ENCODE measurements at places on chromosomes 13 and 19.

- no peak for DNase-seq
Measured at GRCh38 chr13:41639237-41639904, 182.0 kb downstream of the RGCC start.

DNA sequence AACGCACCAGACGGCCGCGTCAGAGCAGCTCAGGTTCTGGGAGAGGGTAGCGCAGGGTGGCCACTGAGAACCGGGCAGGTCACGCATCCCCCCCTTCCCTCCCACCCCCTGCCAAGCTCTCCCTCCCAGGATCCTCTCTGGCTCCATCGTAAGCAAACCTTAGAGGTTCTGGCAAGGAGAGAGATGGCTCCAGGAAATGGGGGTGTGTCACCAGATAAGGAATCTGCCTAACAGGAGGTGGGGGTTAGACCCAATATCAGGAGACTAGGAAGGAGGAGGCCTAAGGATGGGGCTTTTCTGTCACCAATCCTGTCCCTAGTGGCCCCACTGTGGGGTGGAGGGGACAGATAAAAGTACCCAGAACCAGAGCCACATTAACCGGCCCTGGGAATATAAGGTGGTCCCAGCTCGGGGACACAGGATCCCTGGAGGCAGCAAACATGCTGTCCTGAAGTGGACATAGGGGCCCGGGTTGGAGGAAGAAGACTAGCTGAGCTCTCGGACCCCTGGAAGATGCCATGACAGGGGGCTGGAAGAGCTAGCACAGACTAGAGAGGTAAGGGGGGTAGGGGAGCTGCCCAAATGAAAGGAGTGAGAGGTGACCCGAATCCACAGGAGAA lies 1.9 kb downstream of the PPP1R12C start:
- no peak for DNase-seq

GRCh38 chr13:46345398-46345797 lies 41.7 kb downstream of the RUBCNL start:
- no peak for DNase-seq

- no peak for DNase-seq
Measured at GRCh38 chr19:31974941-31975340, 370.5 kb upstream of the ZNF507 start.

DNA sequence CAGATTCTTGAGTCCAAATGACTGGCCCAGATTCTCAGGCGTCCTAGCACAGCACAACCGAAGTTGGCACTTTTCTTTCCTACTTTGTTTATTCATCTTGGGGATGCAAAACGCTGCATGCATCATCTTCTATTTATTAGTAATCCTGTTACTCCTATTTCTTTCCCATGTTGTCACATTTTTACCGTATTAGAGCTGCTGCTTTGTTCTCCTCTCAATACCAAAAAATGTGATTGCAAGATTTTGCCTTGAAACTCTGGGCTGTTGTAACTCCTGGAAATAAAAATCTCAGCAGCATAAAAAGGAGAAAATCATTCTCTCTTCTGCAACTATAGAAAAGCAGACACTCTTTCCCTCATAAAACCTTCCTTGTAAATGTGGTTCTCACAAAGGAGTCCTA lies 12.9 kb upstream of the IGSF23 start:
- no peak for DNase-seq

DNA sequence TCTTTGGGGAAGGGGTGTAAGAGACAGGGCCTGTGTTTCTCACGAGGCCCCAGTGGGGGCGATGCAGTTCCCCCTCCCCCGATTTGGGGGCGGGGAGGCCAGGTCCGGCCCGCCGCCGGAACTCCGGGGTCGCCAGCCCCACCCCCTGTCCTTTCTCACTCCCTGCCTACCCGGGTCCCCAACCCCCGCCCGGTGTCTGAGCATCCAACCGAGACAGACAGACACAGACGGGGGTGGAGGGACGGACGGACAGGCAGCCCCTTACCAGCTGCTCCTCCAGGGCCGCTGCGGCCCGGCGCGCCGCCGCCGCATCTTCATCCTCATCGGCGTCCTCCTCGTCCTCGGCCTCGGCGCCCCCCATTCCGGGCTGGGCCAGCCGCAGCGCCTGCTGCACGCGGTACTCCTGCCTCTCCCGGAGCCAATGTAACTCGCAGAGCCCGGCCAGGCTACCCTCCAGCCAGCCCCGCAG lies 397 bp downstream of the DACT3 start:
- no peak for DNase-seq

GRCh38 chr13:94764576-94765321 lies 52.4 kb upstream of the SOX21 start:
- no peak for DNase-seq

GRCh38 chr19:34120846-34121639 lies 51.3 kb upstream of the LSM14A start:
- DNase-seq: peak; percentile 21

GRCh38 chr13:75480671-75481175 lies 1.2 kb downstream of the TBC1D4 start:
- DNase-seq: peak; percentile 8

DNA sequence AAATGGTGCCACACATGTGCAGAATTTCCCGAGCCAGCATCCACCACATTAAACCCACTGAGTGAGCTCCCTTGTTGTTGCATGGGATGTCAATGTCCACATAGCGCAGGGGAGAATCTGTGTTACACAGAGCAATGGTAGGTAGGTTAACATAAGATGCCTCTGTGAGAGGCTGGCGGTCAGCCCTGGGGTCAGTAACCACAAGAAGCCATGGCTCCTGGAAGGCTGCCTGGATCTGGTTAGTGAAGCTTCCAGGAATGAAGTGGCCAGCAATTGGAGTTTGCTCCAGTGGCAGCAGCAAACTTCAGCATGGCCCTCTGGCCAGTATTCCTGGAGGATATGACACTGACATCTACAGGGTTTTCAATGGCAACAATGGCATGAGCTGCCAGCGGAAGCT lies 37.0 kb upstream of the PCDH9 start:
- no peak for DNase-seq

GRCh38 chr13:49563516-49563915 lies 21.8 kb downstream of the RCBTB1 start:
- DNase-seq: no peak

GRCh38 chr13:23960566-23961156 lies 63.4 kb upstream of the C1QTNF9B start:
- DNase-seq: no peak

GRCh38 chr19:55483706-55484592 lies 1.0 kb upstream of the NAT14 start:
- DNase-seq: no peak

GRCh38 chr13:28872427-28873176 lies 52.5 kb downstream of the MTUS2 start:
- no peak for DNase-seq

- DNase-seq: no peak
Measured at GRCh38 chr13:21576426-21576825, 27.5 kb downstream of the MICU2 start.

DNA sequence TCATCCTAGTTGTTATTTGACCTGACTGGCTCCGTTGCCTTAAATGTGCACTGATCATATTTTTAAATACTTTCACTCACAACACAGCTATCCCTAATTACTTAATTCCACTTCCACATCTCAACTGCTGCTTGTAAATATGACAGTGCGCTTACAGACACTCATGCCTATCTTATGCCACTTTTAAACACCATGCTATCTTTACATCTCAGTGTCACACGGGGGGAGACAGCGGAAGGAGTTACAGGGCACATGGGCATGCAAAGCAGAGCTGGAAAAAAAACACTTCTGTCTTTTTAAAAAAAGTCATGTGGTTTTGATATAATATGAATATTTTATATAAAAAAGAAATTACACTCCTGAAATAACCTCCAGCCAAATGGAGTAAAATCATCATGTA lies 44.1 kb downstream of the SMAD9 start:
- DNase-seq: no peak

DNA sequence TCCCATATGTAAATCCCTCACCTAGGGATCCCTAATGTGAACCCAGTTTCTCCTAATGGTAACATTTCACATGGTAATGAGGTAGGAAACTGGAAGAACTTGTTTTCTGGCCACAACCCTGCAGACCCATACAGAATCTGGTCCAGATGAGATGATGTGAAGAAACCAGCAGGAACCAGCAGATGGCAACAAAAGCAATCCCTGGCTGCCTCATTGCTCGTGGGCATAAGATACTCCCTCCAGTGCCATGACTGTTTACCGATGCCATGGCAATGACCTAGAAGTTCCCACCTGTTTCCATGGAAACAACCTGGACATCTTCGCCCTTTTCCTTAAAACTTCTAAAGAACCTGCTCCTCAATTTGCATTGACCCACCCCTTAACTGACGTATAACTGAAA lies 1.4 kb upstream of the CD209 start:
- no peak for DNase-seq

GRCh38 chr13:33678906-33679657 lies 138.9 kb upstream of the RFC3 start:
- DNase-seq: peak; percentile 47

DNA sequence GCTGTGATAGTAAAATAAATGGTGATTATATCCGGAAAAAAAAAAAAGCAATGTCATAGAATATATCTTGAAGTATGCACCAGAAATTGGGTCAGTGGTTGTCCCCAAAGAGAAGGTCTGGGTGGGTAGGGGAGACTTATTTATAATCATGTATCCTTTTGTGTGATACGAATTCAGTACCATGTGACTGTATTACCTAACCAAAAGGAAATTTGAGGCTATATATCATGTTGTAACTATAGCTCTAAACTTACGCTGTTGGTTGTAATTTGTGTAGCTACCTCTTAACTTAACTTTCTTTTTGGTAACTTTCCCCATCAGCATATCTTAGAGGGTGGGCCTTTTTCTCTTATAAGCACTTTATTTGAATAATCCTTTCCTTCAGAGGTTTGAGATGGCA lies 25.2 kb upstream of the KCTD4 start:
- DNase-seq: no peak

- DNase-seq: no peak
Measured at GRCh38 chr19:46917002-46917401, 56.2 kb downstream of the ARHGAP35 start.

- no peak for DNase-seq
Measured at GRCh38 chr13:49183672-49184325, 36.3 kb upstream of the MLNR start.

GRCh38 chr19:55341595-55342531 lies 2.2 kb downstream of the KMT5C start:
- no peak for DNase-seq
